Activated CD4-positive, alpha-beta T cell treated with anti-CD3 and anti-CD28 coated beads for 4 hours (primary cell): ENCODE measurements at places on chromosomes 16 and 17.

DNA sequence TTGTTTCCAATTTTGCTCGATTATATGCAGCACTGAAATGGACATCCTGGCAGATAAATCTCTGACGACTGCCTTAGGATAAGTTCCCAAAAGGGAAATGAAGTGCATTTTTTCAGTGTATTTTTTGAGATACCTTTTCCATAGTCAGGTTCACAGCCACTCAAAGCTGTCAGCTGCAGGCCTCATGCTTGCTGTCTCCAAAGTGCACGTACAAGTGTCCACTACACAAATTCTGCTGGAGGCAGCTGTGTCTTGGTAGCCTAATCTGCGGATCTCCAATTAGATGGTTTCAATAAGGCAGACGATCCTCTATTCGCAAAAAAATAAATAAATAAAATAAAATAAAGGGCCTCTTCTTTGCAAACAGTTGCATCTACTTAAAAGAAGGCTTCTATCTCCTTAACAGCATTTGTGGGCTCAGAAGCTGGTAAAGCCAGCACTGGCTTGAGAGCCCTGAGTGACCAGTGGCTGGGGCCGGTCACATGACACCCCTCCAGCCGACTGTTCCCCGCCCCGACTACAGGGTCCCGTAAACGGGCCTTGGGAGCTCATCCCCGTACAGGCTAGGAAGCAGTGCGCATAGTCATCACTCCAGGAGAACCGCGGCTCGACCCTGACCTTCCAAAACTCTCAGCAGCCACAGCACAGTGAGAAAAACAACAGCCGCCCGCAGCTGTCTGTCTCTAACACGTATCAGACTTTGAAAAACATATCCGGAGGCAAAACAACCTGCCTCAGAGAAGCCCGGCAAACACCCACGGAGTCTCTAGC lies 18.8 kb downstream of the RPH3AL start:
- DNase-seq: no peak

DNA sequence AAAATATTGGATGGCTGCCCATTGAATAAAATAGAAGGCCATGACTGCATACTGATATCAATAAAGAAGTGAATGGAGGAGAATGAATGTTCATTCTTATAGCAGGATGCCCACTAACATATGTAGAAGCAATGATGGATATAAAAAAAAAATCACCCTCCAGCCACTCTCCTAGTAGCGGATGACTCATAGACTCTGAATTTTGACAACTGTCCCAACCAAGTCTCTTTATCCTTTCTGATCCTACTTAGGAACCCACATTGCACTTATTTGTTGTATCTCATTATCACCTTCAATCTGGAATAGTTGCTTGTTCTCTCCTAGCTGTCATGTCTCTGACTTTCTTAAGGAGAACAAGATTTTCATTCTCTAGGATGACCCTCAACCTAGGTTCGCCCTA lies 429.9 kb downstream of the HS3ST3B1 start:
- DNase-seq: no peak

GRCh38 chr17:47235923-47236322 lies 17.7 kb upstream of the ITGB3 start:
- no peak for DNase-seq

DNA sequence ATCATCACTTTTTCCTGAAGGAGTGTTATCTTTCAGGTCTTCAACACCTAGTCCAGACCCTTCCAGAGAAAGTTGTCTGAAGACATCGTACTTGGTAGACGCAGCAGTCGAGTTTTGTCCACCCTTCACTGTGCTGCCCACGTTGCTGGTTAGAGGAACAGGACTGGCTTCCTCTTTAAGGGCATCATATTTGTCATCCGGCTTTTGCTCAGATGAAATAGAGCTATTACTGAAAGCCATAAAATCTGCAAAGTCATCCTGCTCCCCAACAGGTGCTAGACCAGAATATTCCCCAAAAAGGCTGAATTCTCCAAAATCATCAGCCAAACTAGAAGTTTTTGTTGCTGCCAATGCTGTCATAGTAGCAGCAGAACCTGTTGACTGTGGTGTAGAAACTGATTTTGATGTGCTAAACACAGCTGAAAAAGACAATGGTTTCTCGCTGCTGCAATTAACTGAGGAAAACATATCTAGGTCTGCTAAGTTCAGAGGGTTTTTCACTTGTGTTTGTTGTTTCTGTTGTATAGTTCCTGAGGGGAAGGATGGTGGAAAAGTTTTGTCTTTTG lies 55.7 kb downstream of the SYNRG start:
- DNase-seq: no peak

DNA sequence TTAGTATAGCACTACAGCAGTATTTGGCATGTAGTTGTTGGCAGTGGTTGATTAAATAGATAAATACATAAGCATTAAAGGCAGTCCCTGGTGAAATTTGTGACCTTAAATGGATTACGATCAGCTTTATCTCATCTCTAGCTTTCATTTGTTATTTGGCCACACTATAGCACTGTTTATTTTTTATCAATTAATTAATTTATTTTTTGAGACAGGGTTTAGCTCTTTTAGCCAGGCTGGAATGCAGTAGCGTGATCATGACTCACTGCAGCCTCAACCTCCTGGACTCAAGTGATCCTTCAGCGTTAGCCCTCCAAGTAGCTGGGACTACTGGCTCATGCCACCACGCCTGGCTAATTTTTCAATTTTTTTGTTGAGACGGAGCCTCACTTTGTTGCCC lies 18.7 kb upstream of the ARHGAP17 start:
- no peak for DNase-seq

DNA sequence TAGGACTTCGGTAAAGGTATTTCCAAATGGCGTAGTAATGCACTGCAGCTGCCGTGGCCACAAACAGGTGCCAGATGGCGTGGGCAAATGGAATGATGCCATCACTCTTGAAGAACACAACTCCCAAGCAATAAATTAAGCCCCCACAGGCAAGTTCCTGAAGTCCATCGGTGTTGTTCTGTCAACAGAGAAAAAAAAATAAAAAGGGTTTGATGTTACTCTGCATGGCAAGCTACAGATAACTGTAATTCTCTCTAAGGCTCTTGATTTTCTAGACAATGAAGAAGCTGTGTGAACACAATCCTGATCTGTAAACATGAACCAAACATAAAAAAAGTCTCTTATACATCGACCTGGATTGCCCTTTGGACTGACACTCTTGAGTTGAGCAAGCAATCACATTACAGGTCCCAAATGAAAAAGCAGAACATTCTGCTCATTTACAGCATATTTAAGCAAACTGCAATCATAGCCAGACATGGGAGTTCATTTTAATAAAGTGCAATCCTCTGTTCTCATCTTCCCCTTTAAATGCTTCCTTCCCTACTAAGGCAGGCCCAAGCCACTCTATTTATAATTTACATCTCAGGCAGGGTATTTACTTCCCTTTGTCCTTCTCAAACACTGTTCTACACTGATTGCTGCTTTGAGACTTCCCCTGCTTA lies 27.1 kb downstream of the MMD start:
- DNase-seq: no peak

GRCh38 chr16:17386229-17386628 lies 84.5 kb downstream of the XYLT1 start:
- no peak for DNase-seq
